IMR-90 (cell line): ENCODE measurements at places on chromosomes 16 and 17. TPM values are rescaled to one million over a fixed set of nuclear protein-coding genes. Genes with fewer than 3 reads are reported as not detected.

DNA sequence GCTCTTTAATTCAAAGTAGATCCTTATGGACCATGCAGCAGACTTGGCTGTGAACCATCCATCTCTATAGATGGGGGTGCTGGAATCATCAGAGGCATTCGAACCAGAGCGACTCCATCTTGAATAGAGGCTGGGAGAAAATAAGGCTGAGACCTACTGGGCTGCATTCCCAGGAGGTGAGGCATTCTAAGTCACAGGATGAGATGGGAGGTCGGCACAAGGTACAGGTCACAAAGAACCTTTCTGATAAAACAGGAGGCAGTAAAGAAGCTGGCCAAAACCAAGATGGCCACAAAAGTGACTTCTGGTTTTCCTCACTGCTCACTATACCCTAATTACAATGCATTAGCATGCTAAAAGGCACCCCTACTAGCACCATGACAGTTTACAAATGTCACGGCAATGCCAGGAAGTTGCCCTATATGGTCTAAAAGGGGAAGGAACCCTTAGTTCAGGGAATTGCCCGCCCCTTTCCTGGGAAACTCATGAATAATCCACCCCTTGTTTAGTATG lies 89.2 kb upstream of the BRD7 start:
- DNase-seq = no peak

DNA sequence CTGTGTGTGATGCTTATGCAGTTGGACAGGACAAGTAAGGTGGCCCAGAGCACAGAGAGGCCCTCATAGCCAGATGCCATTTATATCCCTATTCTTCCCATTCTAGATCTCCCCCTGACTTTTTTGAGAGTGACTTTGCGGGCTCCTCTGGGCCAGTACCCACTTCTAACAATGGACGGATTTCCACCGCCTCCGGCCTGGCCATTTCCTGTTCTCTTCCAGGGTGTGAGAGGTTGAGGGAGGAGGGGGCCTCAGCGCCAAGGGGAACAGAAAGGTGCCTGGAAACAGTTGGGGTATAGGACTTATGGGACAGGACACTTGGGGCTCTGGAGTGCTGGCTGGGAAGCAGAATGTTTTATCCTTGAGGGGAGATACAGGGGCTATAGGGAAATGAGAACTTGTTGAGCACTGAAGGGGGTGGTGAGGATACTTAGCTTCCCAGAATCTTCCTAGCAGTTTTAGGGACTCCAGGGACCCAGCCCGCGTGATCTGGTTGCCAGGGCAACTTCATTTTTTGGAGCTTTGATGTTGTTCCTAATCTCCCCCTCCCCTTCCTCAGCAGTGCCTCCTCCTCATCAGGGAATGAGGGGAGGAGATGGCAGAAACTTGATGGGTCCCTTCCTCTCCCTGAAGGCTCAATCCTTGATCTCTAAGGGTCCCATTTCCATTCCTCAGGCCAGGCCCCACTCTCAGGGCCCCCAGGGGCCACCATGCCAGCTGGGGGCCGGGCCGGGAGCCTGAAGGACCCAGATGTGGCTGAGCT lies 3.6 kb downstream of the TAOK2 start:
- DNase-seq = no peak

GRCh38 chr17:31437720-31438400 lies 46.4 kb downstream of the RAB11FIP4 start:
- no peak for DNase-seq

DNA sequence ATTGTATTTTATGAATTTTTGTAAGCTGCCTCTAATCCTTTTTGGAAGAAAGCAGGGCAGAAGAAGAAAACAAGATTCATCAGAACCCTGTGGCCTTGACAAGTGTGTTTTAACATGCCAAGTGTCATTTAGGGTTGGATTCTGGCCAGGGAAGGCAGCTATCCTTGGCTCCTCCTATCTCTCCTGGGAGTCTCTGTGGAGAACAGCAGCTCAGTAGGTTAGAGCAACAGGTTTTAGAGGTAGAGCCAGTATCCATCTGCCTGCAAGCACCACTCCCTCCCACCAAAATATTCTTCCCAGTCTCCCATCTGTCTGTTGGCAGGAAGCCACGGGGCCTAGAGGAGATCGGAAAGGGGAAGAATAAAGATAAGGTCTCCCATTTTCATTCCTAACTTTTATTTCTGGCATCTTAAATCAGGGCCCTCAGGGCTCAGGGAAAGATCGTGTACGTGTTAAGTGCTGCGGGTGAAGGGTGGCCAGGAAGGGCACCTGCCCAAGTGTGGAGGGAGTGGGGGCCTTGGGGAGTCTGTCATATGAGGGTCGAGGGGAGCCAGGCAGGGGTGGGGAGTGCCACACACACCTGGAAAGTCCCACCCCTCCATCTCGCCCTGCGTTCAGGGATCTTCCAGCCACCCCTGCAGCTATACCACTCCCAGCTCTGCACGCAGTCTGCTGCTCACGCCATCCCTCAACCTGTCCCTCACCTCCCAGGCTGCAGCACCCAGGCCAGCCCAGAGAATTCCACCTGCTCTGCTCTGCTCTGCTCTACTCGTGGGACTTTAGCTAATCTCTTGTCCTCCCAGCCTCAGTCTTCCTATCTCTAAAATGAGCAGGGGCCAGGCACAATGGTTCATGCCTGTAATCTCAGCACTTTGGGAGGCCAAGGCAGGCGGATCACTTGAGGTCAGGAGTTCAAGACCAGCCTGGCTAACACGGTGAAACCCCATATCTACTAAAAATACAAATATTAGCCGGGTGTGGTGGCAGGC lies 17.1 kb upstream of the CPSF4L start:
- no peak for DNase-seq

TMEM88 gene
- polyA plus RNA-seq = 1.9 and 2.1 TPM in 2 replicates

ZFHX3 gene
- 1.7 and 2.0 TPM in 2 replicates for polyA plus RNA-seq

- no peak for DNase-seq
Observed at GRCh38 chr16:89187770-89188392, 12.5 kb downstream of the SLC22A31 start.

- no peak for DNase-seq
Observed at GRCh38 chr16:14301169-14302030, 230.3 kb downstream of the MRTFB start.

- no peak for DNase-seq
Observed at GRCh38 chr16:11963706-11964105, 1.3 kb upstream of the TNFRSF17 start.

INPP5K gene
- polyA plus RNA-seq = 14.2 and 14.9 TPM in 2 replicates
